ENCODE measurements at places on chromosomes 12 and 14.

GRCh38 chr14:99282261-99283050 lies 10.5 kb upstream of the BCL11B start:
- no peak for DNase-seq

GRCh38 chr12:113582521-113583218 lies 111.0 kb upstream of the LHX5 start:
- DNase-seq: no peak

- DNase-seq: no peak
These were observed 316.7 kb upstream of the KITLG start for GRCh38 chr12:88896958-88897357.

DNA sequence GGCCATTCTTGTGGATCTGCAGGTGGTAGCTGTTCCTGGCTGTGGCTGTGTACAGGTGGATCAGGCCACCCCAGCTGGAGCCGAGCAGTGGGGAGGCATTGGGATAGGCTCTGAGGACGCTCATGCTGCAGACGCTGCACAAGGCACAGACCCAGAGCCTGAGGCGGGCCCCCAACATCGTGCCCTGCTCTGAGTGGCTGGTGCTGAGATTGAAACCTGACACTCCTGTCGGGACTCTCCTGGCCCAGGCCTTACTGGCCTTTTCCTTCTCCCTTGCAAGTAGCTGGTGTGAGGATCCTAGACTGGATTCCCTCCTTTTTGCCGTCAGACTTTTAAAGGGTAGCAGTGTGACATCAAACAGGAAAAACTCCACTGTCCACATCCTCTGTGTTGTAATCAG lies at the start of gene FGF23:
Gene FGF23 (minus strand): TSS at position 308 of the 400 bp plus-strand sequence. CDS start 130 bp downstream, at position 178.
- DNase-seq: no peak

- no peak for DNase-seq
These were observed 88.5 kb upstream of the METAP2 start for GRCh38 chr12:95385246-95386035.

DNA sequence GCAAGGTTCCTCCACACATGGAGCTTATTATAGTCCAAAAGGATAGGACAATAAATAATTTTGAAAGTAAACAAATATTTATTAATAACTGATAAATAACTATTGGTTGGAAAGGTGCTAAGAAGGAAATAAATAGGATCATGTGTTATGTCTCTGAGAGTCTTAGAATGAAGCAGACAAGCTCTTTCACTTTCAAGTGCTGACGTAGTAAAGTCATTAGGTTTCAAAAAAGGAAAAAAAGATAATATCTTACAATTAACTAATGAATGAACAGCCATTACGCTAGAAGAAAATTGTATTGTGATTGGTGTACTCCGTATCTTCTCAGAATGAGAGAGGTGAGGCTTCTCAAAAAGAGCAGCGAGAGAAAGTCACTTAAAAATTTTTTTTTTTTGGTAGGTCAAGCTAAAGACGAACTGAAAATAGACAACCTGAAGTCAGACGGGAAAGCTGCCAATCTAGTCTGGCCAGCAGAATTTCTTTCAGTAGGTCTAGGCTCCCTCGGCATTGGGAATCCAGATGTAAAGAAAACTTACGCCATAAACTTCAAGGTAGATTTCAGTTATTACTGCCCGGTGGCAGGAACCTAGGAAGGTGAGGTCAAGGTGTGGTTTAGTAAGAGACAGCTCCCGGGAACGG lies 583 bp upstream of the LEMD3 start:
- no peak for DNase-seq

- DNase-seq: no peak
These were observed 653.9 kb upstream of the TBX3 start for GRCh38 chr12:115337693-115338543.
